ENCODE measurements at places on chromosomes 11 and 22.

DNA sequence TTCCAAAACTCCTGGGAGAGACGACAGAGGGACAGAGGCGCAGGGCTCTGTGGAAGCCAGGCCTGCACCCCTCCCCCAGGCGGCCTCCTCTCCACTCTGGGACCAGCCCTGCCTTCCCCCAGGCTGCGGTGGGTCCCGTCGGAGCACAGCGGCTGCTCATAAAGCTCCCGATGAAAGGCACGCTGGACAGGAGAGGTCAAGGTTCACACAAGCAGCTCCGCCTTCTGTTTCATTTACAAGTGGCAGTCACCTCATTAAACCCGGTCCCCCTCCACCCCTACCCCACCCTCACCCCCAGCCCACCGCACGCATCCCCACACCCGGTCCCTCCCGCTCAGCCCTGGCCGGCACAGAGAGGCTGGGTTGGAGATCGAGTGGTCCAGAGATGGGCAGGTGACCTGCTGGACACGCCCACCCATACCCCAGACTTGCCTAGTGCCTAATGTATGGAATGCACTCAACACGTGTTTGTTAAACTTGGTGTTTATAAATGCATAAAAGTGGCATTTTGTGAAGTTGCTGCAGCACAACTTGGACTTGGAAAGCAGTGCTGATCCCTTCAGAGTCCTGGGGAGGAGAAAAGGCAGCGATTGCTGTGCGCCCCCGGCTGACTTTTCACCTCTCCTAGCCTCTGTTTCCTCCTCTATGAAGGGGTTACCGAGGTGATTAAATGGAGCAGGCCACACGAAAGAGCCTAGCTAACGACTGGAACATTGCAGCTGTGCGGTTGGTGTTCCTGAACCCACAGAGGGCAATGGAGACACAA, 26.0 kb downstream of the RPUSD4 start:
- DNase-seq = no peak

- DNase-seq = no peak
Observed at GRCh38 chr11:65440831-65441499, 18.4 kb downstream of the NEAT1 start.

- no peak for DNase-seq
Observed at GRCh38 chr11:99383648-99384245, 363.0 kb downstream of the CNTN5 start.

- DNase-seq = no peak
Observed at GRCh38 chr11:36229091-36229705, 60.0 kb downstream of the COMMD9 start.

GRCh38 chr11:124867700-124868099, 2.5 kb downstream of the ROBO3 start:
- no peak for DNase-seq

DNA sequence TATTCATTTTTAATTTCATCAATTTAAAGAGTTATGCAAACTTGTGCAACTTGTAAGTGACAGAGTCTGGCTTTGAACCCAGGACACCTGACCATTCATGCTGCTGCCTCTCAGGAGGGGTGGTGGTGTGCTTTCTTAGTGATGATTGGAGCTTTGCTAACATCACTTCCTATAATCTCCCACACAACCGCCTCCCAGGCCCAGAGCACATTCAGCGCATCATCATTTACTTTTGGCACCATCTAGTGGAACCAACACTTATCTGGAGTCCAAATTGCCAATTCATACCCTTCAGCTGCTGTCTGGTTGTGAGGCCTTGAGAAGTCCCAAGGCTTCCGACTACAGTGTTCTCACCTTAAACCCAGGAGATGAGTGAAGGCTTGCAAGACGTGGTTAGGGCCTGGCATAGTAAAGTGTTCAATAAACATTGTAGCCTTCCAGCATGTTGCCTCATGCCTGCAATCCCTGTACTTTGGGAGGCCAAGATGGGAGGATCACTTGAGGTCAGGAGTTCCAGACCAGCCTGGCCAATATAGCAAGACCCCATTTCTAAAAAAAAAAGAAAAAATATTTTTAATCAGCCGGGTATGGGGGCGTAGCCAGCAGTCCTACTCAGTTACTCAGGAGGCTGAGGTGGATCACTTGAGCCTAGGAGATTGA, 1.1 kb upstream of the TTLL1 start:
- DNase-seq = peak; percentile 71

DNA sequence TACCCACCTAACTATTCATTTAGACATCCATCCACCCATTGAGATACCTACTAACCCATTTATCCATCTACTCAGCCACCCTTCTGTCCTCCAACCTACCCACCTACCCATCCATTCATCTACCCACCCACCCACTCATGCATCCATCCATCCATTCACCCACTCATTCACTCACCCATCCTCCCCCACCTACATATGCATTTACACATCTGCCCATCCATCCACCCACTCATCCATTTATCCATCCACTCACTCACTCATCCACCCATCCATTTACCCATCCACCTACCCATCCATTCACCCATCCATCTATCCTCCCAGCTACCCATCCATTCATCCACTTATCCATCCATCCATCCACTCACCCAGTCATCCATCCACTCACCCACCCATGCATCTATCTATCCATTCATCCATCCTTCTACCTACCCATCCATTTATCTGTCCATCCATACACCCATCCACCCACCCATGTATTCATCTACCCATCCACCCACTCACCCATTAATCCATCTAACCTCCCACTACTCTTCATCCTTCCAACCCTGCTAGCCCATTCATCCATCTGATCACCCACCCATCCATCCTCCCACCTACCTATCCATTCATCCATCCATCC, 378.7 kb downstream of the CTTN start:
- no peak for DNase-seq

DNA sequence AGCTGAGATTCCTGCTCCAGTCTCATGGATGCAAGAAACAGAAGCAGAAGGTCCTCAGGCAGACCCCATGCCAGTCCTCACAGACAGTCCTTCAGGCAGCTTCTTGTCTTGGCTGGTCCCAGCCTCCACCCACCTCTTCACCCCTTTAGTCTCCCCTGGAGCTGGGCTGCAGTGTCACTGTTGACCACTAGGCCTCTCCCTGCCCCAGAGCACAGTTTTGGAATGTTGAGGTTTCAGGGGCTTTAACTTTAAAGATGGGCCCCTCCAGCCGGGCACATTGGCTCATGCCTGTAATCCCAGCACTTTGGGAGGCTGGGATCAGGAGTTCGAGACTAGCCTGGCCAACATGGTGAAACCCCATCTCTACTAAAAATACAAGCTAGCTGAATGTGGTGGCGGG, 39.5 kb upstream of the GCAT start:
- DNase-seq = no peak

GRCh38 chr11:61297746-61298145, 2.6 kb upstream of the VWCE start:
- DNase-seq = peak; percentile 69

GRCh38 chr11:61578819-61579675, 1.8 kb downstream of the SYT7 start:
- no peak for DNase-seq

DNA sequence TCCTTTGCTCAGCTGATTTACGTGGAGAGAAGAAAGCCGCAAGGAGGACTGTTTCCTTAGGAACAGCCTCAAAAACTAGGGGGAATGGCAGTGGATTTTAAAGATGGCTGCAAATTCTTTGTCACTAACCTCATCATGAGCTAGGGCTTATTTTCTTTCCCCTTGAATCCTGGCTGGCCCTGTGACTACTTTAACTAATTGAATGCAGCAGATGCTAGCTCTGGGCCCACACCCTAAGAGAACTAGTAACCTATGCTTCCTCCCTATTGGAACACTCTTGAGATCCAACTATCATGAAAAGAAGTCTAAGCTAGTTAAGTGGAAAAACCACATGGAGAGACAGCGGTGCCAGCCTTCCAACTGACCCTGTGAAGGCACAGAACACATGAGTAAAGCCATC, 421.3 kb upstream of the NARS2 start:
- DNase-seq = no peak

- no peak for DNase-seq
Observed at GRCh38 chr11:64314805-64315561, 2.4 kb downstream of the TRMT112 start.

- DNase-seq = no peak
Observed at GRCh38 chr11:5809905-5810795, 1.4 kb downstream of the OR52N2 start.

DNA sequence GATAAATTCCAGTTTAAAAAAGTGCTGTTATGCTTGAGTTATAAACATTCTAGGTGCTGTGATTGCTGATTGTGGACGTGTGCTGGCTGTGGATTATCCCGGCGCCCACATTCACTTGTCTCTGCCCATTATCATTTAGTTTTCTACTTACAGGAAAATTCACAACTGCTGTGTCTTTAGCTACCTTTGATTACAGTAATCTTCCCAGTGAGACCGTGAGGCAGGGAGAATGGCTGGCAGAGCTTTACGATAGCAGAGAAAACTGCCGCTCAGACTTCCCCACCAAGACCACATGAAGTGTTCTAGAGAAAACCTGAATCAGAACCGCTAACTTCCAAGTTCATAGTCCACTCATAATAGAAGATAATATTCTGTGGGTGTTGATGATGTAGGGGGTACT, 34.6 kb upstream of the NELL1 start:
- no peak for DNase-seq

DNA sequence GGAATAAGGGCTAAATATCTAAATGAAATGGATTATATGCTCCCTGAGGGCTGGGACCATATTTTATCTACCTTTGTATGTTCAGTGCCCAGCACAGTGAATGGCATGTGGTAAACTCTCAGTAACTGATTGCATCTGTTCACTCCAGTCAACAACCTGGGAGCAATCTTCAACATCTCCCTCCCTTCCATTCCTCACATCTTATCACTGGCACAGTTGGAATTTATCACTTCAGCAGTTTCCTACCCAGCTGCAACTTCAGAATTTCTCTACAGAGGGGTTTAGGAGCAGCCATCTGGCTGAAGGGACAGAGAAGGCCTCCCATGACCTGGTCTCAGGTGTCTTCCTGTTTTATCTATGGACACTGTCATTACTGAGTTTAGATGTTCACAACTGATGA, 9.8 kb upstream of the SIK2 start:
- DNase-seq = no peak

- DNase-seq = no peak
Observed at GRCh38 chr22:40670058-40670457, 9.2 kb upstream of the MCHR1 start.

- DNase-seq = no peak
Observed at GRCh38 chr11:35721651-35722282, 59.2 kb downstream of the TRIM44 start.

- DNase-seq = no peak
Observed at GRCh38 chr22:50146439-50147238, 23.9 kb upstream of the PANX2 start.

DNA sequence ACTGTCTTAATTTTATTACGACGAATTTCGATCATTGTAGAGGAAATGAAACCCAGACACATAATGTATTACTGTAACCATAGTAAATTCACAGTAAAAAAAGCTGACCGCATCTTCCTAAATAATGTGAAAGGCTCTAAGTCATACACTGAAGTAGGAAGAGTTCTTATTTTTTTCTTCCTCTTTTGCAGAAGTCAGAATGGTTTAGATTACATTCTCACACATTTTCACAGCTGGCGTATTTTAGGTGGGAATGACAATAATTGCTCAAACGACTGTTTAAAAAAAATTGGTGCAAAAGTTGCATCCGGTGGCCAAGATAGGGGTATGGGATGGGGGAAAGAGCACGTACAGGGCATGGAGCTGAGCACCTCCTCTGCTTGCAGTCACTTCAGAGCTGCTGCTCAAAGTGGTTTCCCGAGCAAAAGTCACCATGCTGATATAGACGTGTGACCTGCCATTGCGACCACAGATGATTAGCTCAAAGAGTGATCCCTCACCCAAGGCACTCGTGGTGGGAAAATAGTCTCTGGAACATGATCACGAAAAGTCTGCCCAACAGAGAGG, 35.3 kb downstream of the MMP13 start:
- DNase-seq = no peak

GRCh38 chr22:20093418-20094196, 13.6 kb downstream of the DGCR8 start:
- no peak for DNase-seq

- no peak for DNase-seq
Observed at GRCh38 chr11:60855726-60856633, at the start of gene PTGDR2. Gene PTGDR2 (minus strand): TSS chr11:60855950. CDS start chr11:60853722, 2,228 bp downstream.

GRCh38 chr11:110529043-110529442, 99.3 kb downstream of the FDX1 start:
- no peak for DNase-seq

GRCh38 chr11:22472306-22472705, 134.1 kb downstream of the SLC17A6 start:
- no peak for DNase-seq

DNA sequence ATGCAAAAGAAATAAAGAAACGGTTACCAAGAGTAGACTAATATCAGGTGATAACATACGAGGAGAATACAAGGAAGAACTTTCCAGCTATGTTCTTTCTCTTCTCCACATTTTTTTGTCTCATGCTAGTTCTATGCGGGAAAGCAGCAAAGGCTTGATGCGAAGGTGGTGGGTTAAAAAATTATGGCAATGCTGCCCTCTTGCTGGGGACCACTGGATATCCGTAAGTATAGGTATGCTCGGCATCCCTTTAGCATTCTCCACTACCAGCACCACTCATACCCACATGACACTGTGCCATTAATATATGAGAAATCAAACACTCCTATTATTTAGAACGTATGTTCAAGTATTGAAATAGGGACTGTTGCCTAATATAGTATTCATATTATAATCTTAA, 776.4 kb downstream of the LRRC4C start:
- DNase-seq = no peak

DNA sequence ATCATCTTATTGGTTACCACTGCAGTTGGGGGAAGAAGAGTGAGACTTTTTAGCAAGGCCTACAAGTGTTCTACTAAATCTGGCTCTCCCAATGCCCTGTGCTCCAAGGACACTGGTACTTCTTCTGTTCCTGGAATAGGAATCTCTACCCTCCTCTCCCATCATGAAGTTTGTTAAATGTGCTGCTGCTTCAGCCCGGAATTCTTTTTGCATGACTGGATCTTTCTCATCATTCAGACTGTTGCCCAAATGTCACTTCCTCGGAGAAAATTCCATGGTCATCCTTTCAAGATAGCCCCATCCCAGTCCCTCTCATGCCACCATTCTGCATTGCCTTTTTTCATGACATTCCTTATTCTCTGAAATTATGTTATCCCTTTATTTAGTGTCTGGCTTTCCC, 400.8 kb downstream of the SOX6 start:
- DNase-seq = no peak

DNA sequence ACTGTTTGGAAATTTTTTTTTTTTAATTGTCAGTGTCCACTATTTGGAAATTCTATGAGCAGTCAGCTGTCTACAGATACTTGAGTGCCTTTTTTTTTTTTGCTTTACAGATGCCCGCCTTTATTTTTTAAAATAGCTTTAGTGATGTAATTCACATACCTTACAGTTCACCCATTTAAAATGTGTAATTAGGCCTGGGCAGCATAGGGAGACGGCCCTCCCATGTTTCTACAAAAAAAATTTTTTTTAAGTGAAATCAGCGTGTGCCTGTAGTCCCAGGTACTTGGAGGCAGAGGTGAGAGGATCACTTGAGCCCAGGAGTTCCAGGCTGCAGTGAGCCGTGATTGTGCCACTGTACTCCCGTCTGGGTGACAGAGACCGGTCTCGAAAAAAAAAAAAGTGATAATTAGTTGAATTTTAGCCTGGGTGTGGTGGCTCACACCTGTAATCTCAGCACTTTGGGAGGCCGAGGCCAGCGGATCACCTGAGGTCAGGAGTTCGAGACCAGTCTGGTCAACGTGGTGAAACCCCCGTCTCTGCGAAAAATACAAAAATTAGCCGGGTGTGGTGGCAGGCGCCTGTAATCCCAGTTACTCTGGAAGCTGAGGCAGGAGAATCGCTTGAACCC, 1.5 kb downstream of the ZNF143 start:
- no peak for DNase-seq

All from non-pigmented ciliary epithelial cell (primary cell).